ENCODE measurements at places on chromosomes 2 and 18. TPM values are rescaled to one million over a fixed set of nuclear protein-coding genes. Genes with fewer than 3 reads are reported as not detected.

GRCh38 chr2:208906330-208906729 lies 499.7 kb downstream of the PTH2R start:
- no peak overlapping the region for H3K27ac ChIP-seq
- DNase-seq, result no peak
- H3K27me3 ChIP-seq, result no peaks in the 10 kb centered on the region

The SAG gene
- total RNA-seq, result 0.47 TPM

- no peak for DNase-seq
- no peak overlapping the region for H3K27ac ChIP-seq
- no peaks in the 10 kb centered on the region for H3K36me3 ChIP-seq
- peaks cover 12% of the 10 kb centered on the region for H3K4me1 ChIP-seq
These were observed 166.3 kb downstream of the NRP2 start for GRCh38 chr2:205848601-205849000.

The BMP10 gene
- total RNA-seq, result 0.27 TPM

GRCh38 chr2:31297751-31298150 lies 63.8 kb downstream of the EHD3 start:
- no peaks in the 10 kb centered on the region for H3K27me3 ChIP-seq
- H3K36me3 ChIP-seq, result no peaks in the 10 kb centered on the region
- H3K27ac ChIP-seq, result no peak overlapping the region
- no peak overlapping the region for H3K4me3 ChIP-seq

The ACTG2 gene
- total RNA-seq, result 20.3 TPM

The REL gene
- total RNA-seq, result 12.3 TPM

The SLC5A7 gene
- total RNA-seq, result not detected

The PJVK gene
- 3.8 TPM for total RNA-seq
